ENCODE measurements at places on chromosomes 13 and 19.

DNA sequence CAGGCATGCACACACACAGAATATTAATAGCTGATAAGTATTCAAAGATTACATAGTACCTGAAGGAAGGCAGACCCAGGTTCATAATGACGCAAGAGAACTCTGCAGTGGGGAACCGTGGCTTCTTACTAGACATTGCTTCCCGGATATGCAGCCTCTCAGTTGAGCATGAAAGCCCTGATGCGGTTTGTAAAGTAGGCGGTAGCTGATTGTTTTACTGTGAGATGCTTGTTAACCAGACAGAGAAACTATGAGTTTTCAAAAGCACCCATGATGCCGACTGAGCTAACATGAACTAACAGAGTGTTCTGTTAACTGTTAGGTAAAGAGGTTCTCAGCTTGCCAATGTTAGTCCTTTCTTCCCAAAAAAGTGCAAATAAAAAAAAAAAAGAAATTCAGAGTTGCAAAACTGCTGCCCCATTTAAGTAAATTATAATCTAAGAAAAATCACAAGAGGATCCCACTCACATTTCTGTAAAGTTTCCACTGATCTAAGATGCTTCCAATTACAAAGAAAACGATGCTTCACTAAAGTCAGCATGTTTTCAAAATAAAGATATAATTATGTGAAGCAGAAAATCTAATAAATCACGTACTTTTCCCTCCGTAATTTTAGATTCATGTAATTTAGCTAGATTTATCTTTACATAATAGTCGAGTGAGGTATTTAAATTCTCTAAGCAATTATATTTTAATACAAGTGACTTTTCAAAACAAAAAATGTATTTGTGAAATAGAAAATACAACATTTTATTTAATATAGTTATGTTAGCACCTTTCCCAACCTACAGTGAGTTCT lies 2.2 kb downstream of the FLT1 start:
- DNase-seq = peak; percentile 46

DNA sequence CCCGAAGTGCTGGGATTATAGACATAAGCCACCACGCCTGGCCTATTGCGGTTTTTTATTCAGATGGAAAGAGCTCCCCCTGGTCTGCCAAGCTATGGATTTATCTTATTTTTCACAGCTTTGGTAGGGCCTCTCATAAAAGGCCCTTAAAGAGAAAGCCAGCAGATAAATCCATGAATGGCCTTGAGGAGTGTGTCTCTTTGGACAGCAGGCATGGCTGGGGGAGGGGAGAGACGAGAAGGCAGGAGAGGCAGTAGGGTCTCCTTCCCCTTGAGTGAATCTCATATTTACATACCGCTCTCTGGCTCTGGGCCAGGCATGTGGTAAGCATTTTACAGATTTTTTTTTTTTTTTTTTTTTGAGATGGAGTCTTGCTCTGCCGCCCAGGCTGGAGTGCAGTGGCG lies 25.2 kb downstream of the MARK4 start:
- DNase-seq = no peak

- peak; percentile 81 for DNase-seq
Measured at GRCh38 chr19:43755256-43755801, 567 bp upstream of the SMG9 start.

GRCh38 chr13:85974608-85975366 lies 175.6 kb upstream of the SLITRK6 start:
- DNase-seq = no peak

DNA sequence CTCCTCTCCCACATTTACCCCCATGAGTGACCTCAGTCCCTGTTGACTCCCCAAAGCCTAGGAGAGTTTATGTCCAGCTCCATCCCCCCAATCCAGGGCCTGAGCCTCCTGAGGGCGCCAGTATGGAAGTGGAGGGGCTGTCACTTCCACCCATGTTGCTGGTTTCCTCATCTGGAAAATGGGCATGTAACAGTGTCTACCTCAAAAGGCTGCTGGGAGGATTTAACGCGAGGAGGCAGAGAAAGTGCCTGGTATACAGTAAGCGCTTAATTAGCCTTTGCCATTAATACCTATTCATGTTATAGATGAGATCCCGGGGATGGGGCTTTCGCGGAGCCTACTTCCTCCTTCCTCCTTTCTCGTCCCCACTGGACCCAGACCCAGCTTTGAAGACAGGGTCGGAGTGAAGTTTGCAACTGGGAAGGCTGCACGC lies 476 bp downstream of the TYK2 start:
- no peak for DNase-seq

- no peak for DNase-seq
Measured at GRCh38 chr19:10246511-10246910, 5.5 kb upstream of the MRPL4 start.

GRCh38 chr19:27675771-27676170 lies 1537.2 kb downstream of the UQCRFS1 start:
- no peak for DNase-seq

GRCh38 chr13:94494026-94494425 lies 14.5 kb upstream of the DCT start:
- no peak for DNase-seq

DNA sequence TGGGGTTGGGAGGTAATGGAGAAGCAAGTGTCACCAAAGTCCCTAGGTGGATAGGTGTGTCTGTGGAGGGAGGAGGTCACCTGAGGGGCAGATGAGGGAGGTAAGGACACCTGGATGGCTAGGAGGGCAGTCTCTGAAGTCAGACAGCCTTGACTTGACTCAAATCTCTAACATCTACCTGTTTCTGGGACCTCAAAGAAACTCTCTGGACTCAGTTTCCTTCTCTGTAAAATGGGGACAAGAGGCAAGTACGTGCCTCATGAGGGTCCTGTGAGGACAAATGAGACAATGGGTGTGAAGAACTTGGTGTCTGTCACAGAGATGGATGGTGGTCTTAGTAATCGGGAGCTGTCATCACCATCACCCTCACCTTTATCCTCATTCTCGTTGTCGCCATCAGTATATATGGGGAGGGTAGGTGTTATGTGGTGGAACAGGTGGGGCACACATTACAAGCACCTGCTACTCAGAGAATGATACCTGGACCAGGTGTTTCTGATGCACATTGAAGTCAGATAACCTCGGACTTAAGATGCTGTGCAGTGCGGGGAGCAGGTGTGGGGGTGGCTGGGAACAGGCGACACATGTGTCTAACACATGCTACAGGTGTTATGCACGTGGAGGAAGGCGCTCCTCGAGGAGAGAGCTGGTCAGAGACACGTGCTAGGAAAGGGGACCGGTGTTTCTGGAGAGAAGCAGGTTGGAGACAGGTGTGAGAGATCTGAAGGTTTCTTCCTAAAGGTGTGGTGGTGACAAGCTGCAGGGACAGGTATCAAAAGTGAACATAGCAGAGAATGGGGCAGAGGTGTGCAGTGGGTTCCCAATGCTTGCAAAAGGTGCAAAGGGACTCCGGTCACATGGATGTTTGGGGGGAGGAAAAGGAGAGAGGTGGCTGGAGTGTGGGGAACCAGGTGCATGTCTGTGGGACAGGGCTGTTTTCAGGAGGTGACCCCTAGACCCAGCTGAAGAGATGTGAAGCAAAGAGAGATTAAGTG lies 3.8 kb downstream of the ERFL start:
- DNase-seq = no peak

DNA sequence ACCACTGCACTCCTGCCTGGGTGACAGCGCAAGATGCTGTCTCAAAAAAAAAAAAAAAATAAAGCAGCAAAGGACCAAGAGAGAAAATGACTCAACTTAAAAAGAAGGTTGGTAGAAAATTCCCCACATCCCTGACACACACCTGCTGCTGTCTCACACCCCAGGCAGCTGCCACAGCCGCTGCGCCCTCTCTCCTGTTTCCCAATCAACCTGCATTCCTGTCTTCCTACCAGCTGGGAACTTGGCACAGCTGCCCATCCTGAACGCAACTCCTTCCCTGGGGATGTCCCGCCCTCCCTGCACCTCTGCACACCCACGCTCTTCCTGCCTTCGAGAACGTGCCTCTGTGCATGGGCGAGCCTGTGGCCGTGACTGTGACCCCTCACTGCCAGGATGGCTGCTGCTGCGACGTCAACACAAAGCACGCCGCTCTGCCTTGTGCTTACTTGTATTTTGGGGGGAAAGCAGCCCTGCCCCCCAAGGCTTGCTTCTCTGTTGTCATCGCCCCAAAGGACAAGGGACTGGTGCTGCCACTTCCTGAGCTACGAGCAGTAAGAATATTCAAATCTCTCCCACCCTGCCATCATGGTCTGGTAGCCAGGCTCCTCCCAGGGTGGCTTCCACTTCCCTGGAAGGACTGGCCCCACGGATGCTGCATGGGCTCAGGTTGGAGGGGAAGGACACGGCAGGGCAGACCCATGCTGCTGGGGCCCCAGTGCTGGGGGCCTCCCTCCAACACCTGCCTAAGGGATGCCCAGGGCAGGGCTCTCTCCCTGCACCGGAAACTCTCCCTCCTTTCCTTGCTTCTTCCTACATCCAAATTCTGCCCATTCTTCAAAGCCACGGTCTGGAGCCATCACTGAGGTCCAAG lies 20.7 kb downstream of the SH3GL1 start:
- no peak for DNase-seq

DNA sequence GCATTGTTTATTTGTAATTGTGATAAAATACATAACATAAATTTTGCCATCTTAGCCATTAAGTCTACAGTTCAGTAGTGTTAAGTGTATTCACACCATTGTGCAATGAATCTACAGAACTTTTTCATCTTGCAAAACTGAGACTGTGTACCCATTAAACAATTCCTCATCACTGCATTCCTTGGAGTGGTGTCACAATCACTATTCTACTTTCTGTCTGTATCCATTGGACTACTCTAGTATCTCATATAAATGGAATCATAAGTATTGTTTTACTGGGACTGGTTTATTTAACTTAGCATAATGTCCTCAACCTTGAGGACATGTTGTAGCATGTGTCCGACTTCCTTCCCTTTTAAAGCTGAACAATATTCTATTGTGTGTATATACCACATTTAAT lies 36.8 kb downstream of the UFM1 start:
- no peak for DNase-seq

DNA sequence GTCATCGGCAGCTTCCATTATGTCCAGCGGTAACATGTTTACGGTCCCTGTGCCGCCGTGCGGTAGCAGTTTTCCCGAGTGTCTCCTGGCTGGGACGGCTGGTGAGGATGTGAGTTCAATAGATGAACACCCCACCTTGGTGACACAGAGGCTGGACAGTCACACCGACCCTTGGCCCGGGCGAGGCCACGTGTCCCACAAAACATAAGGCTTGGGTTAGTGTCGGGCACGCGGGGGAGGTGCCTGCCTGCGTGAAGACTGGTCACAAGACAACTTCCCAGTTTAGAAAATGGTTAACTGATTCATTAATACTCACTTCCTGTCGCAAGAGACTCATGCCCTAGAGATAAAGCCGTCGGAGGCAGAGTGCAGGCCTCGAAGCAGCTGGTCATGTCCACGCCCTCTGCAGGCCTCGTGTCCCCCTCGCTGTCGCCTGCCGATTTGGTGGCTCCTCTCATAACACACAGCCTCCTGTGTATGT lies 17.2 kb downstream of the RASA3 start:
- peak; percentile 96 for DNase-seq

GRCh38 chr13:43132257-43132656 lies 108.9 kb downstream of the DNAJC15 start:
- DNase-seq = peak; percentile 15

GRCh38 chr19:2167896-2168618 lies 4.3 kb downstream of the DOT1L start:
- DNase-seq = peak; percentile 94

DNA sequence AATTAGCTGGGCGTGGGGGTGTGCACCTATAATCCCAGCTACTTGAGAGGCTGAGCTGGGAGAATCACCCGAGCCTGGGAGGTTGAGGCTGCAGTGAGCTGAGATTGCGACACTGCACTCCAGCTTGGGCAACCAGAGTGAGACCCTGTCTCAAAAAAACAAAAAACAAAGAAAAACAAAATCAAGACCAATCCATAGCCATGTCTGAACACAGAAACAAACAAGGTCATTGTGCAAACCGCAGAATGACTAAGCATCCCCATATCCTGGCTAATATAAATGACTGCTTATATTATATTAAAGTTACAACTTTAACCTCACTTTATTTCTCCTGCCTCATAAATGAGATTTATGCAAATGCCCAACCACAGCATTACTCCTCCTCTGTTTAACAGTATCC lies 2.3 kb upstream of the LYPD3 start:
- peak; percentile 33 for DNase-seq

DNA sequence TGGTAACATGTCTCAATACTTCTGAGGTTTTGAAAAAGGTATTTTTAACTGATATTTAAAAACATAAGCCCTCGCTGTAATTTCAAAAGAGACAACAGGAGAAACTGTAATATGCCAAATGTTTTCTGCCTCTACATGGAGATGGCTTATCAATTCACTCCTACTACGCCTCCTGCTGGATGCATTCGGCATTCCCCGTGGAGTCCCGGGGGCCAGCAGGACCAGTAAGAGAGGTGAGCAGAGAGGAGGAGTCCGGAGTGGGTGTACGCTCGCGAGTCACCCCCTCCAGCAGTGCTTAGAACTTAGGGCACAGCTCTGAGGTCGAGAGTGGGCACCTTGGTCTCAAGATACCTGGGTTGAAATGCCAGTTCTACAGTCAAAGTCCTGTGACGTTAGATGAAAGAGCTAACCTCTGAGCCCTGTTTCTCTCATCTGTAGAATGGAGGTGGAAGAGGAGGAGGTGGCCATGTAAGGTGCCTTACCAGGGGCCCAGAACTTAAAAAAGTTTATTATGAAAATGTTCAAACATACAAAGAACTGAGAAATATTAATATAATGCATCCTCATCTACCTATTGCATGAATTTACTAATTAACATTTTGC lies 110.2 kb downstream of the STK24 start:
- DNase-seq = peak; percentile 45

- peak; percentile 23 for DNase-seq
Measured at GRCh38 chr13:71797517-71797916, 69.5 kb downstream of the DACH1 start.

- DNase-seq = no peak
Measured at GRCh38 chr13:40379794-40380578, 286.5 kb downstream of the FOXO1 start.

DNA sequence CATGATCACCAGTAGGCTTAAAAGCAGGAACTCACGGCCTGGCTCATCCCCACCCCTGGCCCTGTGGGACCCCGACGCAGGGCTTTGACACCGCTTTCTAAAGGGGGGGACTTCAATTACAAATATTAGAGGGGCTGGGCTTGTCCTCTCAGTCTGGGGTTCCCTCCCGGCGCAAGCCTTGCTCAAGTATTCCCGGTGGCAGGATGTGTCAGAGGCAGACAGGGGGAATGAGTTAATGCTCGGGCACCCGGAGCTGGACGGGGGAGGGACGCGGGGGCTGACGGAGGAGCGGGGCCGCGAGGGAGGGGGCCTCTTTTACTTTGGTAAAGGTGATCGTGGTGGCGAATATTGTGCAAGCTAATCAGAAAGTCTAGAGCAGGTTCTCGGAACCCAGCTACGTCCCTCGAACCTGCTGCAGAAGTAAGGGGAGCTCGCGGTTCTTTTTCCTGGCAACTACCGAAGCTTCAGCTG lies 1.1 kb downstream of the FGF14 start:
- no peak for DNase-seq
